ENCODE measurements at places on chromosomes 1 and 21. TPM values are rescaled to one million over a fixed set of nuclear protein-coding genes. Genes with fewer than 3 reads are reported as not detected.

DNA sequence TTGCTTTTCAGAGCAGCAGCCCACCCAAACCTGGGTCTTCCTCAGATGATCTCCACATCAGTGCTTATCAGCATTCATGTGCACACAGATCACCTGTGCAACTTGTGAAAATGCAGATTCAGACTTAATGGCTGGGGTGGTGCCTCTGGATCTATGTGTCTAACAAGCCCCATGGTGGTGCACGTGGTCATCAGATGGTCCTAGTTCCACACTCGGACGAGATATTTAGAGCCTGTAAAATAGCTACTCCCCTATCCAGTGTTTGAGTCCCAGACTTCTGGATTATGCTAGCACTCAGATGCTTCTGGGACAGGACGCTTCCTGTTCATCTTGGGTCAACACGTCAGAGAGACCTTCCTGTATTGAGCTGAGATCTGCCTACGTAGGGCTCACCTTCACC lies 114.2 kb downstream of the LIPI start:
- no peak for DNase-seq

DNA sequence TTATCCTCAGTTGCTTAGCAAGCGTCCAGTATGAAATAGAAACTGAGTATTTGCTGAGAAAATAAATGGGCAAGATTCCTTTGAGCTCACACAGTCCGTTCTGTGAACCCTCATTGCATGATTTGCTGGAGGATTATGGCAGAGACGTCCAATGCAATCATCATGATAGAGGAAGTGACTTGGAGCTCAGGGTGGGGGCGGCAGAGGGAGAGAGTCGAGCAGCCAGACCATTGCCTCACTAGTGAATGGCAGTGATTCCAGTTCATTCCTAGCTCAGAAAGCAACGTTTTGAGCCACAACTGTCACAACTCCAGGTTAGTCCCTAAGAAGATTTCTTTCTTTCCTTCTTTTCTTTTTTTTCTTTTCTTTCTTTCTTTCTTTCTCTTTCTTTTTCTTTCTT lies 27.5 kb upstream of the COL9A2 start:
- DNase-seq: no peak

DNA sequence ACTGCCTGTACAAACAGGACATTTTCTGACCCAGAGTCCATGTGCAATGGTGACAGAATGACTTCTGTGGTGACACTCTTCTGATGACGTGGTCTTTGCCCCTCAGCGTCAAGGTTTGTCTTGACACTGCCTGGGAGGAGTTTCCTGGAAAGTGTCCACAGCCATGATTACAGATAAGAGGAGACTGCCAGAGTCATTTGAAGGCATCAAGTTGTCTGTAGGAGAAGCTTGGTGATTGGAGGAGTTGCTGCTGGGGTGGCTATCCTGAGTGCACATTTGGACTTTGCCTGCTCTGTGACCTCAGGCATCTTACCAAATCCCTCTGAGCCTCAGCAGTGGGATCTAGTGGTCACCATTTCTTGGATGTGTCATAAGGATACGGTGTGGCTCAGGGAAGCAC lies 17.7 kb downstream of the TCHHL1 start:
- DNase-seq: no peak

Gene LMX1A
- not detected for polyA plus RNA-seq

Gene GPR161
- 23.9 TPM for polyA plus RNA-seq

DNA sequence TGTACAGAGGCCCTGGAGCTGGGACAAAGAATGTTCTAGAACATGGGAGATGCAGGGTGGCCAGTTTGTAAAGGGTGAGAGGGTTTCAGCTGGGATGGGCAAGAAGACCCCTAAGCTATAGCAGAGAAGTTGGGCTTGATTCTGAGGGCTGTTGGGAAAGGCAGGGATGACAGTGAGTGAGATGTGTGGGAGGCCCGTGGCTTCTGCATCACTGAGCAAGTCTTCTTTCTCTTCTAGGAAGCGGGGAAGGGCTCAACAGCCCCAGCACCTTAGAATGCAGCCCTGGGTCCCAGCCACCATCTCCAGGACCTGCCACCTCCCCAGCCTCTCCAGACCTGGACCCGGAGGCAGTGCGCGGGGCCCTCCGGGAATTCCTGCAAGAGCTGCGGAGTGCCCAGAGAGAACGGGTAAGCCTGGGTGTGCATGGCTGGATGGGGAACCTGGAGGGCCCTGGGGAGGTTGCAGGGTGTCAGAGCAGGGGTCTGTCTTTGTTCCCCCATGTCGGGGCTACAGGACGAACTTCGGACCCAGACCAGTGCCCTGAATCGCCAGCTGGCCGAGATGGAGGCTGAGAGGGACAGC lies 14.8 kb downstream of the MFAP2 start:
- no peak for DNase-seq

DNA sequence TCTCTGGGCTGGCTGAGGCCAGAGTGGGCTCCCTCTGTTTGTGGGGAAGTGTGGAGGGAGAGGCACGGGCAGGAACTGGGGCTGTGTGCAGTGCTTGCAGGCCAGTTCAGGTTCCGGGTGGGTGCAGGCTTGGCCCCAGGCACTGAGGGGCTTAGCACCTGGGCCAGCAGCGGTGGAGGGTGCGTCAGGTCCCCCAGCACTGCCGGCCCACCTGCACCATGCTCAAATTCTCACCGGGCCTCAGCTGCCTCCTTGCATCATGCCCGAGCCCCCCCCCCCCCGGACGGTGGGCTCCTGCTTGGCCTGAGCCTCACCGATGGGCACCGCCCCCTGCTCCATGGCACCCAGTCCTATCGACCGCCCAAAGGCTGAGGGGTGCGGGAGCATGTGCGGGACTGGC lies 26.3 kb upstream of the FCGR2A start:
- DNase-seq: no peak

- no peak for DNase-seq
These were observed 570.2 kb upstream of the BEND5 start for GRCh38 chr1:49346767-49347349.

GRCh38 chr1:40102896-40103295 lies 5.8 kb upstream of the PPT1 start:
- no peak for DNase-seq

DNA sequence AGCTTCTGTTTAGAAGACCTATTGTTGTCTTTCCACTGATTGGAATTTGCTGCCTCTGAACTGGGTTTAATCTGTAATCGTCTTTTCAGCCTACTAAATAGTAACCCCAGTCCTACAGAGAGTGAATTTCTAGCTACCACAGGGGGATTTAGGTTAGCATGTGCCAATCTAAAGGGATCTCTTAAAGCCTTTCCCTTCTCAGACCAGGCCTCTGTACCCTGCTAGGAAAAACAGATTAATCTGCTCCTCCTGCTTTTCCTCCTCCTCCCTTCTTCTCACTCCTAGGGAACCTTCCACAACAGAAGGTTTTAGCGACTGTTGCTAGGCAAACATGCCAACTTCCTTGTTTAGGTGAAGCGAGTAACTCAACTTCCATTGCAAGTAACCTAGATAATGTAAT lies 1.3 kb upstream of the RC3H1 start:
- DNase-seq: no peak

- DNase-seq: no peak
These were observed 30.6 kb upstream of the INSL5 start for GRCh38 chr1:66831529-66832239.

Gene OLIG2
- polyA plus RNA-seq: not detected

DNA sequence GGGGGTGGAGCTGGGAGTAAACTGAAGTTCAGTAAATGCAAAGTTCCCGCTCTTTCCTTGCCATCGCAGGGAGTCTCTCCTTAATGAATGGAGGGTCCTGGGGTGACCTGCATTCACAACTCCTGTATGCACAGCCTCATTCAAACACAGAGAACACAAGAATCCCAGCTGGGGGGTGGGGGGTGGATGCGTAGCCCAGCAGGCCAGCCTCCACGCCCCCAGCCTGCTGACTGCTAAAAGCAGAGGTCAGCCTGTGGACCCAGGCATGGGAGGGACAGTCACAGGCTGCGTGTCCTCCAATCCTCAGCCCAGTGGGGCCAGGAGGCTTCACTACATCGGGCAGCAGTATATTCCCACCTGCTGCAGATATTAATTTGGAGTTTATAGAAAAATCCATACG lies 263.1 kb downstream of the GRIK3 start:
- no peak for DNase-seq

Measured in renal cortex interstitium (tissue), 15 donors.